Naive thymus-derived CD8-positive, alpha-beta T cell (primary cell): ENCODE measurements at places on chromosomes 3 and 15.

DNA sequence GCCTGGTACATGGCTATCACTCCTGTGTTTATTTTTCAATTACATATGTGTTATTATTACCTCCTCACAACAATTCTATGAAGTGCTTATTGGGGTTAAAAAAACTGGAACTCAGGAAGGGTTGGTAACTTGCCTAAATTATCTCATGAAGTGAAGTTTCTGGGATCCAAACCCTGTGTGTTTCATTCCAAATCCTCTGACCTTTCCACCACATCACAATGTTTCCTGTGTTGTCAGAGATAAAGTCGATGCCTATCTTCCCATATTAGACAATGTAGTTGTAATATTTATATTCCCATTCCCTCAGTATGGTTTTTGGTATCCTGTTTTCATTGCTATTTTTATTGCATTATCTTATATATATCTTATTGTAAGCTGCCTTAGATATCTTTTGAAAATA is 269.1 kb upstream of the CFAP20DC start:
- no peaks in the 10 kb centered on the region for H3K4me1 ChIP-seq
- H3K27ac ChIP-seq: no peak overlapping the region

- no peak for DNase-seq
- no peaks in the 10 kb centered on the region for H3K27me3 ChIP-seq
- peaks cover 28% of the 10 kb centered on the region for H3K4me1 ChIP-seq
- H3K36me3 ChIP-seq: no peaks in the 10 kb centered on the region
Measured at GRCh38 chr3:5022187-5022965, 43.1 kb downstream of the BHLHE40 start.

DNA sequence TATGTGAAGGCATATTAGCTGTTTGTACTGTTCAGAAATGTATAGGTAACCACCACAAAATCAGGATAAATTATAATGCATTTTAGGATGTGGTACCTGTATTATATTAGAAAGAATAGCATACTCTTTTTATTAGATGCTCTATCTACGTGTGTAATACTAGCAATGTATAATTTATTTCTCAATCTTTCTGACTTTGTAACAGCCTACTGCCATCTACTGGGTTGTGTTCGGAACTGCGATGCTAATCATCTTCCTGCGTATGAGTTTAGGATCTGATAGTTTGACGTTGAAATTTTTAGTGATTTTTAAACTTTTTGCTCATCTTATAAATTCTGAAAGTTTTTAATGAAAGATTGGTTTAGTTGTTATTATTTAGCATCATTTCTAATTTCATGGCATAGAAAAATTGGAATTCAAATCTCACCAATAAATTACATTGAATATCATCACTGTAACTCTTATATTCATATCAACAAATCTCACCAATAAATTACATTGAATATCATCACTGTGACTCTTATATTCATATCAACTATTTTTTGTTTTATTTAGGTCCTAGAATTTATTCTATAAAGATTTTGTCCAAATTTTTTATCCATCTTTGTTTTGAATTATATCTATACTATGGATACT is 322.7 kb upstream of the ZNF717 start:
- H3K4me3 ChIP-seq: no peak overlapping the region
- no peak for DNase-seq
- H3K36me3 ChIP-seq: no peaks in the 10 kb centered on the region
- H3K27ac ChIP-seq: no peak overlapping the region
- no peaks in the 10 kb centered on the region for H3K27me3 ChIP-seq

- no peaks in the 10 kb centered on the region for H3K27me3 ChIP-seq
- peak overlapping the region; percentile 79 for H3K27ac ChIP-seq
- H3K4me3 ChIP-seq: no peak overlapping the region
- H3K36me3 ChIP-seq: peaks cover 6% of the 10 kb centered on the region
- peaks cover 88% of the 10 kb centered on the region for H3K4me1 ChIP-seq
Measured at GRCh38 chr3:71244153-71244825, 339.2 kb downstream of the FOXP1 start.

DNA sequence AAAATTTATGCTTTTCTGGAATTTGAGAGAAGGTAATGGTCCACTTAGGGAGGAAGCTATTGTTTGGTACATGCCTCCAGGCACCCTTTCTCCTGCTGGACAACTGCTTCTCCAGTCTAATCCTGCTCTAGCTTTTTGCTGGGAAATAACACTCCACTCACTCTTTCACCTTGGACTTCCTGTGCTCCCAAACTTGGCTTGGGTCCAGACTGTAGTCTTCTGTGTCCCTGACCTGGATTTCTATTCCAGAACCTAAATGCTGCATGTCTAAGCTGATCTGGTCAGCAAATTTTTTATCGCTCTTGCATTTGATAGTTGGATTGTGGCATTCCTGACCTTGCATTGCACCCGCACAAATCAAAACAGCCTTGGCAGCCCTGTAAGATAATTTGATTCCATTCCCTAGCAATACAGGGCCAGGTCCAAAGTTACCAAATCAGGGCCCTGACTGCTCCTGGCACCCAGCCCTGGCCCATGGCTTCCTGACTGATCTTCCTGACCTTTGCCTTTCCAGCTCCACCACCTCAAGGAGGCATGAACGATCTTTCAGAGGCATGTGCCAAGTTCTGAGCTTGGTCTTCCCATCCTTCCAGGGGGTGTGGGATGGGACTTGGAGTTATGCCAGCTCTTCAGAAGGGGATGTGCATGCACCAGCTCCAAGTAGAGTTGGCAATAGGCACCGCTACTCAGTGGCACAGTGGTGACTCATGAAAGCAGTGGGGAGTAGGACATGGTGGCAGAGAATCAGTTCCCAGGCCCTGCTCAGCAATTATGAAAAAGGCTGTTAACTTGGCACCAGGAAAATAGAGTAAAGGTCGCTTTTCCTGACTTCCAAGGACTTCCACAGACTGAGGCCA is 43.9 kb upstream of the GOLGA8J start:
- peaks cover 18% of the 10 kb centered on the region for H3K27me3 ChIP-seq
- DNase-seq: no peak
- H3K36me3 ChIP-seq: no peaks in the 10 kb centered on the region
- H3K4me1 ChIP-seq: no peaks in the 10 kb centered on the region
- no peak overlapping the region for H3K27ac ChIP-seq
- no peak overlapping the region for H3K4me3 ChIP-seq

DNA sequence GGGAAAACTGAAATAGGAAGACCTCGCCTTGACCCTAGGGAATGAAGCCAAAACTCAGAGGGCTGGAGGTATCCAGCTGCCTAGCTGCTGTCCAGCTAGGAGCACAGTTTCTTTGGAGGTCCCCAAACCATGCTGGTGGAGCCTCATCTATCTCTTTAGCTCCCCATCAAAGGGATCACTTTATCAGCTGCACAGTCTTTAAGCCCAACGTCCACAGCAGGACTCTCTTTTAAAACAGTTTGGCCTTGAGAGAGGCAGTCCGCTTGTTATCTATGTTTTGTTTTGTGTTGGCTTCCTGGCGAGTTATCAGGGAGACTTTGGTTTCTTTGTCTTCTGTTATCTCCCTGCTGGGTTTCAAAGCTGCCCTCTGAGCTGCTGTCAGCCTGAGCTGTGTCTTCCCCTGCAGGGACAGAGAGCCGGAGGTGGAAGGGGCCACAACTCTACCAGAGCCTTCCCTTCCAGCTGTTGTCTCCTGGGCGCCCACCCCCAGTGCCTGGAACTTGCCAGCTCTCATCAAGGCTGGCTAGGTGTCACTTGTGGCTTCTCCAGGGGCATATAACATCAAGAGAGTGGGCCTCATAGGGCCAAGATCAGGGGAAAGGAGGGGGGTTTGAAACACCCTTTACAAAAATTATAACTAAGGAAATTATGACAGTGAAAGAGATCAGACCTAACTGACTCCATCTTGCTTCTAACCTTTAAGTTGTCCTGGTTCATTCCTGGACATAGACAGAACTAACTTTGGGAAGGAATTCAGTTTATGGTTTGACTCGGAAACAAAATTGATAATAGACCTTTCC is 61.4 kb upstream of the C15orf39 start:
- no peaks in the 10 kb centered on the region for H3K36me3 ChIP-seq
- peaks cover 5% of the 10 kb centered on the region for H3K27me3 ChIP-seq
- no peak overlapping the region for H3K27ac ChIP-seq
- no peak overlapping the region for H3K4me3 ChIP-seq

- no peaks in the 10 kb centered on the region for H3K27me3 ChIP-seq
- peak overlapping the region; percentile 89 for H3K4me3 ChIP-seq
- peaks cover 48% of the 10 kb centered on the region for H3K4me1 ChIP-seq
Measured at GRCh38 chr3:9396301-9396631, 1.1 kb upstream of the SETD5 start.

DNA sequence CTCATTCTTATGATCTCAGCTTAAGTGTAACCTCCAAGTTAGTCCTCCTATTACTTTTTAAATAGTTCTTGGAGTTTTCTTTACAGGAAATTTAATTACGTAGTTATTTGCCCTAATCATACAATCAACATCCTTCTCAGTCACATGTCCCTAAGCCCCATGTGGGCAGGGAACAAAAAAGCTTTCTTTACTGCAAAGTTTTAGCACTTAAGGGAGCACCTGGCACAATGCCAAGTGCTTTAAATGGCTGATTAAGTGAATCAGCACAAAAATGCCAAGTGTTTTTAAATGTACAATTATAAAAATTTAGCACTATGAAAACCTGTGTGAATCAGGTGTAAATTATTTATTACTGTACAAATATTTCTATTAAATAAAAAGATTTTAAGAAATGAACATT is 445.3 kb downstream of the C3orf38 start:
- no peak overlapping the region for H3K27ac ChIP-seq
- DNase-seq: no peak
- H3K4me1 ChIP-seq: no peaks in the 10 kb centered on the region
- no peaks in the 10 kb centered on the region for H3K27me3 ChIP-seq
- H3K36me3 ChIP-seq: no peaks in the 10 kb centered on the region

DNA sequence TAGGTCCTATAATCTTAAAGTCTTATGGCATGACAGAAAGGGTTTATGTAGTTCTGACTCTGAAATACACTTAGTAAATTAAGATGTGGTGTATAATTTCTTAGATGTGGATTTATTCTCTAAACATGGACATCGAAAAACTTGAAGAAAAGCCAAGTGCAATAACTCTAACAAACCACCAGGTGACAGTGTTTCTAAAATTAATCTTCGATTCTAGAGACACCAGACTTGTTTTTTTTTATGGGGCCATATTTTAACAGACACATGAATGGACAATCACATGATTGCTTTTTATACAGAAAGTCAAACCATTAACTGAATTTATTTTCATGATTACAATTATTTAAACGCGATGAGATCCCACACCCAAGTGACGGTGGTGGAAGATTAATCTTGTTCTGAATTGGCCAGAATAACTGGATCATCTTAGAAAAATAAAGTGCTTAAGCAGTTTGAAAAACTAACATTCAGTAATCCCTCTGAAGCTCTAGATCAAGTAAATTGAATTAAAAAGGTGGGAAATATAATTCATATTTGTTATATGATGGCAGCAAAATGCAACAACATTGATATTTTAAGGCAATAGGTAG is 305.1 kb downstream of the LSAMP start:
- no peak for DNase-seq
- H3K4me3 ChIP-seq: no peak overlapping the region
- H3K4me1 ChIP-seq: no peaks in the 10 kb centered on the region
- H3K27ac ChIP-seq: no peak overlapping the region
- no peaks in the 10 kb centered on the region for H3K27me3 ChIP-seq
- H3K36me3 ChIP-seq: peaks cover 3% of the 10 kb centered on the region

DNA sequence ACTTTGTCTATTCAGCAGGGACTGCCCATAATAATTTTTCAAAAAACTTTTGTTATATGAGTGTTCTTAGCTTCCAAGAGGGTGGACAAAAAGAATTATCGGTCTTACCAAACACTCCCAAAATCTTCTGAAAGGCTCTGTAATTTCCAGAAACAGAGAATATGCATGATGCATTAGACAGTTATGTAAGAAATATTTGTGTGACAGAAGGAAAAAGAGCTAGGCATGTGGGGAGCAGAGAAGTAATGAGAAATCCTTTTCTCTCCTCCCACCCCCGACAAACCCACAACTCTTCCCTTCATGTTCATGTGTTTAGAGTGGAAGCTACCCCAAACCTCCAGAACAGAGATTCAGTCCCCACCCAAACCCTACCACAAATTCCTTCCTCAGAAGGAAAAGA is 86.8 kb downstream of the MYO5A start:
- peaks cover 31% of the 10 kb centered on the region for H3K4me1 ChIP-seq
- H3K27ac ChIP-seq: no peak overlapping the region
- peaks cover 2% of the 10 kb centered on the region for H3K36me3 ChIP-seq
- no peak overlapping the region for H3K4me3 ChIP-seq

DNA sequence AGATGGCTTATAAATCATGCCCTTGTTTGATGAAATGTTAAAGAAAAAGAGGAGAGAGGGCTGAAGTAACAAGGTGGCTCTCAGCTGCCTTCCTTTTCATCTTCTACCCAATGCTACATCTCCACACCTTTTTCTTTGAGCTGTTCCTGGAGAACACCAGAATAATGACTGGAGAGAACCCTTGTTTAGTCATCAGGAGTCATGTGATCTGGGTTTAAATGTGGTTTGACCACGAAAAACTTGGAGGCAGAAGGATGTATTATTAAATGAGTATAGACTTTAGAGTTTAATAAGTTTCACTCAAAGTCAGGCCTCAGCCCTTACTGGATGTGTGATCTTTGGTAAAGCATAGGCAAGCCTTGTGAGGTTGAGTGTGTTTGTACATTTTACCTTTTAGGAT is 230.3 kb upstream of the TBL1XR1 start:
- no peaks in the 10 kb centered on the region for H3K36me3 ChIP-seq
- DNase-seq: no peak
- H3K27me3 ChIP-seq: no peaks in the 10 kb centered on the region
- H3K4me3 ChIP-seq: peak overlapping the region; percentile 49

- H3K4me1 ChIP-seq: peaks cover 54% of the 10 kb centered on the region
- no peak for DNase-seq
- no peaks in the 10 kb centered on the region for H3K36me3 ChIP-seq
Measured at GRCh38 chr15:78105476-78106241, 13.3 kb downstream of the SH2D7 start.

- H3K4me3 ChIP-seq: no peak overlapping the region
- peak overlapping the region; percentile 75 for H3K27ac ChIP-seq
- no peaks in the 10 kb centered on the region for H3K27me3 ChIP-seq
- H3K36me3 ChIP-seq: no peaks in the 10 kb centered on the region
- no peak for DNase-seq
- H3K4me1 ChIP-seq: peaks cover 22% of the 10 kb centered on the region
Measured at GRCh38 chr3:169867584-169868210, 2.0 kb downstream of the LRRC31 start.

DNA sequence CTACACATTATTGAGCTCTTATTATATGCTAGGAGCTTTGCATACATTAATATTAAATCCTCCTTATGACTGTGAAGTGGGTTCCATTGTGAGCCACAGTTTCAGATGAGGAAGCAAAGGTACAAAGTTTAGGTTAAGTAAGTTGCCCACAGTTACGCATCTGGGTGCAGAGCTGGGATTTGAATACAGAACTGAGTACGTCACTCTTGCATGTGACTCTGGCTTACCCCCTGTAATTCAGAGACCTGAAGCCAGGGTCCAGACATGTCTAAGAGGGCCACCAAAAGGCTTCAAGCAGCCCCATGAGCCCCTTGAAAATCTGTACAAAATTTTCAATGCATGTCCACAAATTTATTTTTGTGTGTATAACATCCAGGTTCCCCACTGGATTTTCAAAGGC is 71.8 kb downstream of the KLF15 start:
- H3K36me3 ChIP-seq: no peaks in the 10 kb centered on the region
- H3K4me3 ChIP-seq: no peak overlapping the region
- H3K4me1 ChIP-seq: peaks cover 3% of the 10 kb centered on the region
- no peak overlapping the region for H3K27ac ChIP-seq
